G401 (cell line): ENCODE measurements at places on chromosomes 7 and 10.
A peak's percentile ranks its signal among the peaks of the same experiment; 100 is the strongest.

DNA sequence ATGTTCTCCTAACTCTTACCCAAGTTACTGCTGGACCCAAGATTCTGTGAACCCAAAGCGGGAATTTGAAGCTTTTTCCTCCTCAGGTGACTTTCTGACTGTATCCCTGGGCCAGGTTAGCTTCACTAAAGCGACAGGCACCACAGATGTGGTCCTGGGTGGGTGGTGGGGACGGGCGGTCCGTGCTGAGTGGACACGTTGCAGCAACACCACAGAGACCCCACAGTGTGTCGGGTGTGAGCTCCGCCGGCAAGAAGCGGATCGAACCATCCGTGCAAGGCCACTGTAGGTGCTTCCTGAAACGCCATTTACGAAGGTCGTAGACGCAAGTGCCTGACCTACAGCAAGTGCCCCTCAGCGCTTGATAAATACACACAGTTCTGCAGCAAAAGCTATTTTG is 325.9 kb downstream of the ADARB2 start:
- no peak for DNase-seq

DNA sequence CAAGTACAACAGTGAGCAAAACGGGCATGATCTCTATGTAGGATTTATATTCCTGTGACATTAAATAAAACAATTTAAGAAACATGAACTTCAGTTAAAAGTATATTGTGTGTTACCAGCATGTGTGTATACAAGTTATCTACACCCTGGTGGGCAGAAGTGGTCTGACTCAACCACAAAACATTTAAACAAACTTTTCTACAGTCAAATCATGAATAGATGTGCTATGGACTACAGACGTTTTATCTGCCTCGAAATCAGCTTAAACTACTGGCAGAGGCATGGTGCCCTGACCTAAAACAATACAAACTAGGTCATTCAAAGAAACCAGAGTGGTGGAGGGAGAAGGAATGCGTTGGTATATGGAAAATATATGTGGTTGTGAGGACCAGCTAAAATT is 3.6 kb downstream of the ARL3 start:
- no peak for DNase-seq

DNA sequence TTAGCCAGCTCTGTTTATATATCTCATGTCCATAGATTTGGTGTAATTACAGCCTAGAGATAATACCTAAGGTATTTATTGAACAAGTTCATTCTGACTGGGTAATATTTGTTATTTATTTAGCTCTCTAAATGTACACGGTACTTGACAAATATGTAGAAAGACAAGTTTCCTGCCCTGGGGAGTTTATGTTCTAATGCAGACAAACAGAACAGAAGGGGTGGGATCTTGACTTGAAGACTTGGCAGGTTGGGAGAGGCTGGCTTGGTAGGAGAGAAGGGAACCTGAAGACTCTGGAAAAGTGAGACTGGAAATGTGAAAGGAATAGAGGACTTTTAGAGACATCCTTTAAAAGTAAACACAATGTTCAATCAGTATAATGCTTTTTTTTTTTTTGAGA is 97.7 kb upstream of the CDK6 start:
- no peak for DNase-seq

DNA sequence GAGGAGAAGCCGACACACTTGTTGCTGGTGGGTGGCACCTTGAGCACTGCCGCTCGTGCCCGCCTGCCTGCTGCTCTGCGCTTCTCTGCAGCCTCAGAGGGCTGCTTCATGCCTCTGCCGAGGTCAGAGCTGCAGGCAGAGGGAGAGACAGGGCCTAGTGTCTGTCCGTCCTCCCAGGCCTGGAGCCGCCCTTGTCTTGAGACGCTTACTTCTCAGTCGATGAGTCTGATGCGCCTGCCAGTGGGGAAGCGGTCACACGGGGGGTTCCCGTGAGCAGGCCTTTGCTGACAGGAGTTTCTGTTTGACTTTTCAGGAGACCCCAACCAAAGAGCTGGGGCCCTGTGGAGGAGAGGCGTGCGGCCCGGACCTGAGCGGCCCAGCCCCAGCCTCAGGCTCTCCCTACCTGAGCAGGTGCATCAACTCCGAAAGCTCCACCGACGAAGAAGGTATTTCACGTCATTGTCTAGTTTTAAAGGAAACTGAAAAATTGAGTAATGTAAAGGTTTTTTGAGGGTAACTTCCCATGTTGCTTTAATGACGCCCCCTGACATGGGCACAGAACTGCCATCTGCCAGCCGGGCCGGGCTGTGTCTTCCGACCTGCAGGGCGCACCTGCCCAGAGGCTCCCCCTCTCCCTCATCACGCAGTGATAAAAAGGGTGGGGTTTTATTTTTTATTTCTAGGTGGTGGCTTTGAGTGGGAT is 7.8 kb upstream of the BHLHA15 start:
- DNase-seq: no peak

- DNase-seq: no peak
Measured at GRCh38 chr7:13717031-13717430, 272.4 kb downstream of the ETV1 start.

DNA sequence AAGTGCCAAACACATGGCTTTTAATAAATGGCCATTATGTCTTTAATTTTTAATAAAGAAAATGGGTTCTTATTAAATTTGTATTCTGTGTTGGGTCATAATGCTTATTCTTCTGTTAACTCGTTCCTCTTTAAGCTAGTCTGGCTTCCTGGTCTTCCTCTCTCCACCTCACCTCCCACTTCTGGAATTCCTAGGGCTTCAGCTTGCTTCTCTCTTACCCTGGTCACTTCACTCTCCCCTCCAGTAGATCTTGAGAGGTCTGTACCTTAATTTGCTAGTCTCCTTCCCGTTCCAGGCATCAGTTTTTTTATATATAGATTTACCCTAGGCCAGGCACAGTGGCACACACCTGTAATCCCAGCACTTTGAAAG is 111.2 kb downstream of the RALA start:
- peak; percentile 20 for DNase-seq
